Endothelial cell (in vitro differentiated cells): ENCODE measurements at places on chromosomes 12 and 14.

DNA sequence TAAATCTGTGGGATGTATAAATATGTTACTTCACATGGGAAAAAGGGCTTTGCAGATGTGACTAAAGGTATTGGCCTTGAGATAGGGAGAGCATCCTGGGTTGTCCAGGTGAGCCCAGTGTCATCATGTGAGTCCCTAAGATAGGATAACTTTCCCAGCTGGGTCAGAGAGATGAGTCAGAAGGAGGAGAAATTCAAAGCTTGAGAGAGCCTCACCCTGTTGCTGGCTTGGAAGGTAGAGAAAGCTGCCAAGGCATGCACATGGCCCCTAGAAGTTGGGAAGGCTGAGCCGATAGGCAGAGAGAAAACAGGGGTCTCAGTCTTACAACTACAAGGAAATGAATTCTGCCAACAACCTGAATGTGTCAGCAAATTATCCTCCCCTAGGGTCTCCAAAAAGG lies 213.0 kb downstream of the ADGRD1 start:
- DNase-seq = no peak
- H3K4me1 ChIP-seq = no peaks in the 10 kb centered on the region
- H3K27ac ChIP-seq = no peak overlapping the region
- H3K36me3 ChIP-seq = peaks cover 4% of the 10 kb centered on the region

DNA sequence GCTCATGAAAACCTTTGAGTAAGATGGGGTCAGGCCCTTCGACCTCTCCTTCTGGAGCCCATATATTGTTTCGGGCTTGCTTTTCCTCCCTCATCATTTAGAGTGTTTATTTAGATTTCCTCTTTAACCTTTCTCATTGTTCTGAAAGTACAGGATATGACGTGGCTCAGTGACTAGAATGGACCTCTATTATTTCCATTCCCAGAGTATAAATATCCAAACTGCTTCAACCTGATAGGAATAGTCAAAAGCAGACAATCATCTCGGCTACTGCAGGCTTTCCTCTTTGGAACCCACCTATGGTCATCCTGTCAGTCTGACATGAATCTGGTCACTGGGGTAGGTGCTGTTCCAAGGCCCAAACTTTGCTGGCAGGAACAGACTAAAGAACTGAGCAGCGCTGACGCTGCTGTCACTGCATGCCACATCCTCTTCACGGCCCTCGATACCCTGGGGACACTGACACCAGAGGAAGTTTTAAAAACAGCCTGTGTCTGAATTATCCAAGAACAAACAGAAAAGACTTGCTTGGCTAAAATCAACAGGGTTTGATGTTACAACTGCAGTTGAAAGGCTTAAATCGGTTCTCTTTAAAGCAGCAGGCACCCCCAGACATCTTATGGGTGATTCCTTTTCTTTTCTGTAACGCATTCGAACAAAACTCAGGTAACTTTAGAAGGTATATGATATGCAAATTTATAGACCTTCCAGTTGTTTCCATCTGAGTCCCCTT lies 5.0 kb upstream of the DDX47 start:
- no peaks in the 10 kb centered on the region for H3K27me3 ChIP-seq
- peaks cover 23% of the 10 kb centered on the region for H3K4me1 ChIP-seq
- H3K4me3 ChIP-seq = no peak overlapping the region

- H3K27ac ChIP-seq = no peak overlapping the region
- no peaks in the 10 kb centered on the region for H3K36me3 ChIP-seq
- H3K4me1 ChIP-seq = no peaks in the 10 kb centered on the region
- peaks cover 2% of the 10 kb centered on the region for H3K27me3 ChIP-seq
- no peak for DNase-seq
- H3K4me3 ChIP-seq = no peak overlapping the region
Measured at GRCh38 chr14:80770114-80770908, 171.2 kb downstream of the CEP128 start.

- H3K4me1 ChIP-seq = peaks cover 26% of the 10 kb centered on the region
- no peak for DNase-seq
- peaks cover 3% of the 10 kb centered on the region for H3K36me3 ChIP-seq
- H3K4me3 ChIP-seq = no peak overlapping the region
Measured at GRCh38 chr12:64656429-64656828, 46.1 kb downstream of the RASSF3 start.

DNA sequence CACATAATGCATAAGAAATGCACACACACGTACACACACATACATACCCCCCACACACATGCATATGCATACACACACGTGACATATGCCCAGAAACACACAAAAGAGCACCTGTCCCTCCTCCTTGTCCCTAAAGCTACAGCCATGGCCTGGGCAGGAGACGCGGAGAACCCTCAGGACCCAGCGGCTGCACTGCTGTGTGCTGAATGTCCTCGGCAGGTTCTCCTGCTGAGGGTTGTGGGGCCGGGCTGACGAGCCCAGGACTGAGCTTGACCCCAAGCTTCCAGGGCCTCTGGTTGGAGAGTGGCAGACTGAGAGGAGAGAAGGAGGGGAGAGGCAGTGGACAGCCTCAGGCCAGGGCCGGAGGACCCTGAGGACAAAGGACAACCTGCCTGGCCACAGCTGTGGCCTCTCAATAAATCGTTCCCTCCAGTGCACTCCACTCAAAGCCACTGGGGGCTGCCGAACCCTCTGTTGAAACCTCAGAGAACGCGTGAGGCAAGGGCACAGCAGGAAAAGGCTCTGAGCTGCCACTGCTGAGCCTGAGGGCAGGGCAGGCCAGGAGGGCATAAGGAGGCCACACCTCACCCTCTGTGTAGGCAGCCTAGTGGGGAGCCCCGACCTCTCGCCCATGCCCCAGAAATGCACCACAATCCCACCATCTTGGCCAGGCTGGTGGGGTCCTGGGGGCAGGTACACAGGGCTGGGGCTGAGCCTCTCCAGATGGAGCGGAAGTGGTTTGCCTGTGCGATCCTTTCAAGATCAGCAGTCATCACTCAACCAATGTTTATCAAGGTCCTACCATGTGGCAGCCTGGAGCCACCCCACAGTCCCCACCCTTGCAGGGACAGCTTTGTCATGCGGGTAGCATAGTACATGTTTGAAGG lies 3.1 kb downstream of the CACNA2D4 start:
- H3K4me3 ChIP-seq = no peak overlapping the region
- H3K27ac ChIP-seq = no peak overlapping the region
- no peak for DNase-seq
- peaks cover 5% of the 10 kb centered on the region for H3K36me3 ChIP-seq
- H3K27me3 ChIP-seq = peaks cover 5% of the 10 kb centered on the region

GRCh38 chr12:54392485-54393206 lies 8.1 kb upstream of the ZNF385A start:
- H3K27me3 ChIP-seq = peaks cover 22% of the 10 kb centered on the region
- peaks cover 66% of the 10 kb centered on the region for H3K4me1 ChIP-seq

DNA sequence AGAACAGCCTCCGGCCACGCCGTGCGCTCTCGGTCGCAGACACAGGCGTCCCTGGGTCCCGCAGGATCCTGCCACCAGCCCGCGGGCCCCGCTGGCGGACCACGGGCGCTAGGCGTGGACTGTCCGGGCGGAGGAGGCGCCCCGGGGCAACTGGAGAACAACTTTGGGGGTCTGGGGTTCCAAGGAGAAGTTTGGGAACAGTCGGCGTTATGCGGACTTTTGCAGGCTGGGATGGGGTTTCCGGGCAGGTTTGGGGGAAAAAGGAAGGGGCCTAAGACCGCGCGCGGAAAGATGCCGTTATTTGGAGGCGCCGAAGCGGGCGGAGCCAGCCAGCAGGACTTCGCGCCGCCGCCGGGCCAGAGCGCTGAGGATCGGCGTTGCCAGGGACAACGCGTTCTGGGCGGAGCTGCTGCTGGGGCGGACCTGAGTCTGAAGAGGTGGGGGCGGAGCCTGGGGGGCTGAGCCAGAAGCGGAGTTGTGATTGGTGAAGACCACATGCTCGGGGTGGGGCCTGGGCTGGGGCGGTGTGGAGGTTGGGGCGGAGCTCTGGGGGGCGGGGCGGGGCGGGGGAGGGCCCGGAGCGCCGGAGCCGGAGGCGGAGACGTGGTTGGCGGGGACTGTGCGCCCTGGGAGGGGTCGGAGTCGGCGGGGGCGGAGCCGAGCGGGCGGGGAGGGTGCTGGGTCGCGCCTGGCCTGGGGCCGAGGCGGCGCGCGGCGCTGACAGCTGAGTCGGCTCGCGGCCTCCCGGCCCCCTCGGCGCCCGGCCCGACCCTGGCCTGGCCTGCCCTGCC lies at the start of gene CYP46A1:
TSS of gene CYP46A1 (plus strand) at position 680 of the 791 bp plus-strand sequence. CDS start 120 bp downstream, outside the sequence.
- DNase-seq = peak; percentile 99
- H3K4me1 ChIP-seq = peaks cover 19% of the 10 kb centered on the region
- peaks cover 12% of the 10 kb centered on the region for H3K27me3 ChIP-seq
- H3K4me3 ChIP-seq = peak within 1 kb of the TSS; percentile 88

DNA sequence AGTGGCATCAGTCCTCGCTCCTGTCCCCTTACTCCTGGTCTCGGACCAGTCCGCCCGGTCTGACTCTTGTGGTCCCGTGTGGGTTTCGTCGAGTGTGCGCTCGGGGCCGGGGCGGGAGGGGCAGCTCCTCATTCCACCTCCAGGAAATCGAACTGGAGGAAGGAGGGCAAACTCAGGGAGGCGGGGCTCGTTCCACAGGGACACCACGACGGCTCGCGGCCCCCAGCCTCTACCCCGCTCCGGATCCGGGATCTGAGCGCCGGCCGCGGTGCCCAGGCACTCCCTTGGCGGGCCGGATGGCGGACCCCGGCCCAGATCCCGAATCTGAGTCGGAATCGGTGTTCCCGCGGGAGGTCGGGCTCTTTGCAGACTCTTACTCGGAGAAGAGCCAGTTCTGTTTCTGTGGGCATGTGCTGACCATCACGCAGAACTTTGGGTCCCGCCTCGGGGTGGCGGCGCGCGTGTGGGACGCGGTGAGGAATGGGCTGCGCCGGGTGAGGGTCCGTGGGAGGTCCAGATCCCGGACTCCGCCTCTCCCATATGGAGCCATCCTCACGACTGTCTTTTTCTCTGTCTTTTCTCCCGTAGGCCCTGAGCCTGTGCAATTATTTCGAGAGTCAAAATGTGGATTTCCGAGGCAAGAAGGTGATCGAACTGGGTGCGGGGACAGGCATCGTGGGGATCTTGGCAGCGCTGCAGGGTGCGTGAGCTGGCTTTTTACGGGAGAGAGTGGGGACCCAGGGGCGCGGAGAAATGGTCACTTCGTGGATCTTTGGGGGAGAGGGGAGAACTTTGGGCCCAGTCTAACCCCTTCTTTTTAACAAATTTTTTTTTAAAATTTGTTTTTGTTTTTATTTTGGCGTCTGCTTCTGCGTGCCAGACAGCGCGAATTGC lies at the start of gene EEF1AKMT3:
TSS of gene EEF1AKMT3 (plus strand) at position 186 of the 894 bp plus-strand sequence. CDS start at position 297, 111 bp downstream.
- peaks cover 14% of the 10 kb centered on the region for H3K4me1 ChIP-seq
- peaks cover 9% of the 10 kb centered on the region for H3K27me3 ChIP-seq
- H3K4me3 ChIP-seq = peak within 1 kb of the TSS; percentile 98
- peaks cover 14% of the 10 kb centered on the region for H3K36me3 ChIP-seq
- H3K27ac ChIP-seq = peak within 1 kb of the TSS; percentile 91
- DNase-seq = peak; percentile 63

- no peaks in the 10 kb centered on the region for H3K4me1 ChIP-seq
- no peaks in the 10 kb centered on the region for H3K36me3 ChIP-seq
Measured at GRCh38 chr14:59998564-59998963, 78.6 kb downstream of the LRRC9 start.

DNA sequence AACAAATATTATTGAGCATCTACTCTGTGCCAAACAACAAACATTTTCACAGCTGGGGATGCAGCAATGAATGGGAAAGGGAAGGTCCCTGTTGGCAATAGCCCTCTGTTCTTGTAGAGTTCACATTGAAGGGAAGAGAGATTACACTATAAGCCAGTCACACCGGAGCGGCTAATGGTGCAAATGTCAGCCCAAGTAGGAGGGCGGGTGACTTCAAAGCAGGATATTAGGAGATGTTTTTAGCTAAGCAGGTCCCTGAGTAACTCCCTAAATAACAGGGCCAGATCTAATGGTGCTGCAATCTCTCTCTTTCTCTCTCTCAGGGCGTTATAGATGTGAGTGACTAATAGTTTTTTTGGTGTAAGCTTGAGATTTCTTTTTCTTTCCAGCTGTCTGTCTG lies 30.7 kb downstream of the FLVCR2 start:
- H3K36me3 ChIP-seq = peaks cover 40% of the 10 kb centered on the region
- H3K27me3 ChIP-seq = peaks cover 6% of the 10 kb centered on the region
- H3K4me1 ChIP-seq = peaks cover 53% of the 10 kb centered on the region
- no peak overlapping the region for H3K4me3 ChIP-seq

DNA sequence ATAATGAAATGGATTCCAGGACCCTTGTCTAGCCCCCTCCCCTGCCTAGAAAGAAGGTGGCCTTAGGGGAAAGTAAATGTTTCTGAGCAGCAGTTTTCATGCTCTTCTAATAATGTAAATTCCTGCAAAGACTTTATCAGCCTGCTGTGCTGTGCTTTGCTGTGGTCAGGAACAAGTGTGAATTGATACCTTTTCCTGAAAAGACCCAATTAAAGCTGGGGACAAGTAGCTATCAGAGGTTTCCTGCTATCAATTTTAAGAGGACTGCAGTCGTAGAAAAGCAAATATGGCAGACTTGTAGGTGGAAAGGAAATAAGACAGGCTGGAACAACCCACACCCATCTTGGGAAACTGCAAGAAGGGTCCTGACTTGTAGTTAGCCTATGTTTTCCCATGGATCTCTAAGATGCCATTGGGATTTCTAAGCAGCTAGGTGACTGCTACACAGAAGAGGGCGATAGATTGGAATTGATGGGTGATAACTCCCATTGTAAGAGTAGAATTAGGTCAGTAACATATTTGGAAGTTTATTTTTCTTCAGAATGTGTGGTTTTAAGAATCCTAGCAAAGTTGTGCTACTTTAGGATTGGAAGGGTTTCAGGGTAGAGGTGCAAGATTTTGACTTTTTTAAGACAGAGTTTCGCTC lies 3.1 kb downstream of the DYNLL1 start:
- no peak overlapping the region for H3K27ac ChIP-seq
- no peak overlapping the region for H3K4me3 ChIP-seq

- H3K27ac ChIP-seq = no peak overlapping the region
- H3K27me3 ChIP-seq = peaks cover 2% of the 10 kb centered on the region
- peaks cover 4% of the 10 kb centered on the region for H3K4me1 ChIP-seq
- no peak overlapping the region for H3K4me3 ChIP-seq
- no peaks in the 10 kb centered on the region for H3K36me3 ChIP-seq
Measured at GRCh38 chr14:65237941-65238340, 135.6 kb upstream of the MAX start.

GRCh38 chr14:25049568-25050268 lies at the start of gene STXBP6:
Gene STXBP6 (minus strand): TSS chr14:25050147. CDS start chr14:24974818, 75,329 bp downstream.
- peaks cover 13% of the 10 kb centered on the region for H3K4me1 ChIP-seq
- H3K4me3 ChIP-seq = peak within 1 kb of the TSS; percentile 90
- H3K36me3 ChIP-seq = no peaks in the 10 kb centered on the region
- peaks cover 16% of the 10 kb centered on the region for H3K27me3 ChIP-seq

DNA sequence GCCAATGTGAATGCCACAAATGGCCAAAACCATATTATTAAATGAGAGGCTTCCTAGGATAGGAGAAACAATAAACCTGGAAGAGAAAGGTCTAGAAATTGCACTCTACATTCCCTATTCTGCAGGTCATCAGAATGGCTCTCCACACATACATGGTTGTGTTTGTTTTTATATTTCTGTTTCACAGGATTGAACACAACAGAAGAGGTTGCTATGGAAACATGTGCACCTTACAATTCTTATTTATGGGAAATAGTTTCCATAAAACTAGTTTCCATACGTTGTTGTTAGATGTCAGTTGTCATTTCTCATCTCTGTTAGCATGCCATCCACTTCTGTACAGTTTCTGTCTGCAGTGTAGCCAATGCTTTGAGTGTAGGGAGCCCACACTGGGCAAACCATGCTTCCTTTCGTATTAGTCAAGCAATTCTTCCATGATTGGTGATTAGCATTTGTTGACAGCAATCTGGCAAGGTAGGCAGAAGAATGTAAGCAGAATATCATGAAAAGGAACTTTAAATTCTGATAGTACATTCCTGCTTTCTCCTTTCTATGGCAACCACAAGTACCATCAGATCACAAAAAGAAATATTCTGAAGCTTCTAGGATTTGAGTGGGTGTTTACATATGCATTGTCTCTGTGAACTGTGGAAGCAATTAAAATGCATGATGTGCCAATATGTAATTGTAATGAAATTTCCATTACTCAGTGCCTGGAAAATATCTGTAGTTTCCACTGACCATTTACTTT lies 141.6 kb upstream of the AVPR1A start:
- H3K36me3 ChIP-seq = no peaks in the 10 kb centered on the region
- H3K27me3 ChIP-seq = no peaks in the 10 kb centered on the region
